ENCODE measurements at places on chromosomes 7 and 10.

GRCh38 chr7:17554341-17555015, 256.0 kb downstream of the AHR start:
- DNase-seq: no peak

GRCh38 chr10:131635564-131636015, 265.2 kb upstream of the PPP2R2D start:
- no peak for DNase-seq

- DNase-seq: no peak
Observed at GRCh38 chr7:47432671-47433563, 149.0 kb downstream of the TNS3 start.

- DNase-seq: no peak
Observed at GRCh38 chr7:75762350-75762917, 9.6 kb downstream of the CCL26 start.

- DNase-seq: no peak
Observed at GRCh38 chr7:22653951-22654350, 73.0 kb upstream of the IL6 start.

GRCh38 chr10:102342958-102343357, 52.5 kb upstream of the NFKB2 start:
- DNase-seq: no peak

DNA sequence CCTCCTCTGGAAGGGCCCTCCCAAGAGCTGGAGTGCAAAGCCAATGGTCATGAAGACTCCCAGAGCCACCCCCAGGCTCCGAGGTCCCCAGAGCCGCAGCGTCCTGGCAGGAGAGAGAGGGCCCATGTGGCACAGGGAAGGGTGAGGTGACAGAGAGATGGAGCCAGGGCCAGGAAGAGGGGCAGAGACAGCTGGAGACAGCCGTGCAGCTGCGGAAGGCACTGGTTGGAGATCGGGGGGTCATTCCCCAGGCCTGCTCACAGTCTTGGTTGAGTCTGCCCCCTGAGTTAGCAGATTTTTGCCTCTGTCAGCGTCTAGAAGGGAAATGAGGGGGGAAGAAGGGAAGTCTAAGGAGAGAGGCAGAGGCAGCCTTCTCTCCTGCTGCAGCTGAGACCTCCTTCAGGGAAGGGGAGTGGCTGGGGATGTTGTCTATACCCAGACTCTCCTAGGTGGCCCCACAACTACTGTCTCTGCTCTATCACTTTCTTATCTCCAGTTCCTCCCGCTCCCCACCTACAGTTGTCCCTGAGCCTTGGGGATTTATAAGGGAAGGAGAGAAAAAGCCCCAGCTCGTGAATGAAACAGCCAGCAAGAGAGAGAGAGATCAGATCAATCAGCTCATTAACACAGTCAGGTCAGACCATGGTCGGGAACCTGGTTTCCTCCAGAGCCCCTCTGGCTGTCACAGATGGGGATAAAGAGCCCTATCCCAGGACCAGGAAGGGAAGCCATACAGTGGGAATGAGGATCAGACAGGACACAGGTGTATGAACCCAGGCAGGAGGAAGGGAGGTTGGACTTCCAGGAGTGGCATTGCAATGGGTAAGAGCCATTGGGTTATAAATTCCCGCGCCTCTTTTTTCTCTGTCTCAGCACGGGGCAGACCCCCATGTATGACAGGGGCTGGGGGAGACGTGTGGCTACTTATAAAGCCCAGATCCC, 1.2 kb downstream of the GAL3ST4 start:
- peak; percentile 66 for DNase-seq

- peak; percentile 36 for DNase-seq
Observed at GRCh38 chr7:3107228-3107763, 63.6 kb upstream of the CARD11 start.

- no peak for DNase-seq
Observed at GRCh38 chr7:140039896-140040295, 22.9 kb downstream of the PARP12 start.

GRCh38 chr10:26439406-26440087, 1.4 kb downstream of the APBB1IP start:
- no peak for DNase-seq

DNA sequence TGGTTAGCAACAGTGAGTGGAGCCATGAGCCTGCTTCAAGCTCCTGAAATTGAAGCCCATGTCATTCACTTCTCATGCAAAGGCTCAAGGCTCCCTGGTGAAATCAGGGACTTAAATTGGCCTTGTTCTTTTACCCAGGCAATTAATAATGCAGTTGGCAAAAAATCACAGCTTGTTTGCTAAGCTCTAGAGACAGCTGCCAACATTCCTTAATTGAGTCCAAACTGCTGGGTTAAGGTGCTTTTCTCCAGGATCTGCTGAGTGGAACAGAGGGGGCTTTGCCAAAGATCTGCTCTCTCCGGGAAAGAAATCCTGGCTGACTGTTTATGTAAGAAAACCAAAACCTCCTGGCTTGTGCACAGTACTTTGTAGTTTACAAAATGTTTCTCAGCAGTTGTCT, 257.6 kb upstream of the GHITM start:
- DNase-seq: no peak

- DNase-seq: no peak
Observed at GRCh38 chr10:133096616-133097269, 9.0 kb downstream of the ADGRA1 start.
